ENCODE measurements at places on chromosomes 3 and 15.

- no peak for DNase-seq
Observed at GRCh38 chr15:69751566-69751965, 298.9 kb downstream of the RPLP1 start.

GRCh38 chr3:41662288-41662687 is 299.6 kb downstream of the ULK4 start:
- DNase-seq = no peak

GRCh38 chr15:78073046-78073787 is 4.3 kb downstream of the TBC1D2B start:
- DNase-seq = no peak

- DNase-seq = no peak
Observed at GRCh38 chr3:14486460-14486859, 53.7 kb downstream of the GRIP2 start.

DNA sequence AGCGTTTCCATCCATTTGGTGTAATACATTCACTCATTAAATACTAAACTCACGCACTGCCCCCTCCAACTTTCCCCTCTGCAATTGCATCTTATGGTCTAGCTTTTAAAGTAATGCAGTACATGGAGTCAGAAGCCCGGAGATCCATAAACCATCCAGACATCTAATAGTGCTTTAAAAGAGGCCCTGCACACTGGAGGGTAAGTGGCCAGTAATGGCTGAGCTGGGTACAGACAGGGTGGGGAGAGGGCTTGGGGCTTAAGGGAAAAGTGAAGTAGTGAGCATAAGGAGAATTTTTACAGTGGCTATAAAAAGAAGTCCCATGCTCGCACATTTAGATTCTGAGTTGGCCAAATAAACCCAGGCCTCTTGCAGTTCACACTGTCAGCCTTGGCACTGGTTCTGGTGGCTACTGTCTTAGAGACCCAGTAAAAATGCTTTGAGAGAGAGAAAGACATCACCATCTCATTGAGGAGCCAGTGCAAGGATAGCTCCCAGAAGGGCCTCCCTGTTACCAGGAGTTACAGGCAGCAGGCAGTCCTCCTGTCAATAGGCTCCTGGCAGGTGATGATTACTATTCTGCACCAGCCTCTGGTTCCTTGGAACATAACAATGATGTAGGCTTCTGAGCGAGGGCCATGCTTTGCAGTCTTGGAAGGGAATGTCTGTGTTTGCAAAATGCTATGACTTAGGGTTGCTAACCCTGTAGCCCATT is 112.6 kb upstream of the NEO1 start:
- DNase-seq = no peak

DNA sequence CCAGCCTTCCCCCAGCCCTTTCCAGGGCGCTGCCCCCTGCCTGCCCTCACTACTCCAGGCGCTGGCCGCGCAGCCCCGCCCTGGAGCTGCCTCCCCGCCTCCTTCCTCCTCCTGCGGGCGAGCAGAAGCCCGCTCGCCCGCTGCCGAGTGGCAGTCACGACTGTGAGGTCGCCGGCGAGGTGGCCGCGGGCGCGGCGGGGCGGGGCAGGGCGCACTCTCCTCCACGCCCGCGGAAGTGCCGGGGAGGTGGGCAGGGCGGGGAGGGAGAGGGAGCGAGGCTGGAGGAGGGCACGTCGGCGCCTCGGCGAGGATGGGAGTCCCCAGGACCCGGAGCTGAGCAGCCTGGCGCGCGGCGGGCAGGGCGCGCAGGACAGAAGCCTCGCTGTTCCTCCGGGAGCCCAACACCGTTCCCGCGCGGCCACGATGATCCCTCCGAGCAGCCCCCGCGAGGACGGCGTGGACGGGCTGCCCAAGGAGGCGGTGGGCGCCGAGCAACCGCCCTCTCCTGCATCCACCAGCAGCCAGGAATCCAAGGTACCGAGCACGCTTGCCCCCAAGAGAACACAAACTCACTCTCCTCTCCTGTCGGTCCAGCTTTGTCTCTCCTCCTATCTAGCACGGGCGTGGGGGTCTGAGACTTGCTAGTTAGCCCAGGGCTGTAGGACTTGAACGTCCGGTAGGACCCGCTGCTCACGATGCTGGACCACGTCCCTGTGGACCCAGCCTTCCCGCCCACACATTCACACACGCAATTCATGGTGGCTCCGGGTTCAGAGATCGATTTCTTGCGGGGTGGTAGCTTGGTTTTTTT is at the start of gene STAC:
TSS of gene STAC (plus strand) at position 284 of the 811 bp plus-strand sequence. CDS start at position 424, 140 bp downstream.
- DNase-seq = no peak

DNA sequence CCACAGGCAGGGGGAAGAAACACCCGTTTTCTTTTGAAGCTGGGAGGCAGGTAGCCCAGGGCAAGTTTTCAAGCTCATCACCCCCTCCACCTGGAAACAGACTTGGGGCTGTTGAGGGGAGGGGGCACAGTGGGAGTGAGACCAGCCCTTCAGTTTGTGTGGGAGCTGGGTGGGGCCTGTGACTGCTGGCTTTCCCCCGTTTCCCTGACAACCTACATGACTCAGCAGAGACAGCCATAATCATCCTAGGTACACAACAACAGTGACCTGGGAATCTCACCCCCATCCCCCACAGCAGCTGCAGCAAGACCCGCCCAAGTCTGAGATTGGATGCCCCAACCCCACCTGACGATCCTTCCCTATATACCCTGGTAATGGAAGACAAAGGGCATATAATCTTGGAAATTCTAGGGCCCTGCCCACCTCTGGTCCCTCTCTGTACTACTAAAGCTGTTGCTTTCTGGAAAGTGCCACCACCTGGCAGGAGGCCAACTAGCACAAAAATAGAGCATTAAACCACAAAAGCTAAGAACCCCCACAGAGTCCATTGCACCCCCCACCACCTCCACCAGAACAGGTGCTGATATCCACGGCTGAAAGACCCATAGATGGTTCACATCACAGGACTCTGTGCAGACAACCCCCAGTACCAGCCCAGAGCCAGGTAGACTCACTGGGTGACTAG is 422.2 kb upstream of the SGO1 start:
- no peak for DNase-seq

DNA sequence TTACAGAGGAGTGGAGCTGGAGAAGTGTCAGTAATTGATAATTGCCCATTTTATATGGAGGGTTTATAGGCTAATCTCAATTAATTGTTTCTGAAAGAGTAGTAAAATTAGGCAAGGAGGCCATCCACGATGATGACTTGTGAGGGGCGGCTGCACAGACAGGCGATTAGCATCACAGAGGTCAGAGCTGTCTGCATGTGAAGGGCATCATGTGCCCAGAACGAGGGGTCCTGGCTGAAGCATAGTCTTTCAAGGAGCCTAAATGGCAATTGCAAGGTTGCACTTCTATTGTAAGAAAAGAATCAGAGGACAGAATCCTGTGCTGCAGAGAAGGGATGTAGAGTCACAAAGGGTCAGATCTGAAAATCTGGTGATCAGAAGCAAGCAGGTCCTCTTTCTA is 196.6 kb downstream of the EBLN2 start:
- DNase-seq = no peak

DNA sequence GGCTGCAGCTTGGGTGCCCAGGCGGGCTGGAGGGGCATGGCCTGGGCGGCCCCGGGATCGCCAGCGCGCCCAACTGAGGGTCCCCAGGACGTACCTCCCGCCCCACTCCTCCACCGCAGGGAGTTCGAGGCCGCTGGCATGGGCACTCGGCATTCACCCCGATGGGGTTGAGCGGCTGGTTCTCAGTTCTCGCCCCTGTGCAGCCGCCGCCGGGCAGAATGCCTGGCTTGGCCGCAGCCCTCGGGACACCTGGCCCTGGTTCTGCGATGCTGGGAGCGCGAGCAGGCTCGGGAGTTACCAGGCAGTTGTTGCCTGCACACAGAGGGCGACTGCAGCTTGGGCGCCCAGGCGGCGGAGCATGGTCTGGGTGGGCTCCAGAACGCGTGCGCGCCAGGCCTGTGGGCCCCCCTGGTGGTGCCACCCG is 121.4 kb downstream of the LMLN start:
- DNase-seq = no peak

DNA sequence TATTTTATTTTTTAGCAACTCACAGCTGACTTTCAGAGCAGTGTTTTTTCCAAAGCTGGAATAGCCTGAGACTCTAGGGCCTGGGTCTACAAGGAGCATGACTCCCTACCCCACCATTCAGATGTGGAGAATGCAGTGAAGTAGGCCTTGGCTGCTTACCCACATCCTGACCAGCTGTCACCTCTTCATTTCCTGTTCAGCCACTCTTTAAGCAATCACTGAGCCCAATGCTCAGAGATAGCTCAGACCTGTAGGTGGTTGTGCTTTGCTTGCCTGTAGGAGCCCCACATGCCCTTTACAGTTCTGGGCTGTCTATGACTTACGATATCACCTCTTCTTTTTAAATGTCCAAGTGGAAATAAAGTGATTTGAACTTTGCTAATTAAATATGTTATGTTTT is 148.1 kb downstream of the NEK11 start:
- no peak for DNase-seq

DNA sequence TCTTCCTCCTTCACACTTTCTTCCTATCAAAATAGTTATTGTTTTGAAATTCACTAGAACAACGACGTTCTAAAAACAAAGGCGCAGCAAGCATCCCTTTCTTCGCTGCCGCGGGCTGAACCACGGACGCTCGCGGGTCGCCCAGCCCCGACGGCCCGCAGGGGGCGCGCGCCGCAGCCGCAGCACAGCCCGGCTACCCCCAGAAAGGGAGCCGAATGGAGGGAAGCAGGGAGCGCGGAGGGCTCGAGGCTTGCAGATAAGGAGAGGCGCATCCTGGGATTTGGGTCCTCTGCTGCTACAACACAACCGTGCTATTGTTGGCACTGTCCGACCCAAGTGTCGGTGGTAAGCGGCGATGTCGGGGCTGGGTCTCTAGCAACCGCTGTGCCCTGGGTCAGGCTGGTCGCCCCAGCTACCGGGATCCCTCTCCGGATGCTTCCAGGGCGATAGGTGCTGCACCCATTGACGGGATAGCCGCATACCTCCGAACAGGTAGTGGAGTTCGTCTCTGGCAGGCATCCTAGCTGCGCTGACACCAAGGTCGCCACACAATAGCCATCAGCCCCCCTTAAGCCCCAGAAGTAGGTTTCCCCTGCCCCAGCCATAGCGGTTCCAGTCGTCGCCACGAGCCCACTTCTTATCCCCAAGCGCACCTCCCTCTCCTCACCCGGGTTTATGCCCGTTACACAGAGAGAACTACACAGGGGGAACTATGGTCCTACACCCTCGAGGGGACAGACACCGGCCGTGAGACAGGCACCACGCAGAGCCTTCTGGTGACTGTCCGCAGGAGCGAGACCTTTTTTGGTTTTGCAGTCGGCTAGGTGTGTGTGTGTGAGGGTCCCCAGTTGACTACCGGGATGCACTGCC is 6.0 kb downstream of the ONECUT1 start:
- peak; percentile 41 for DNase-seq

- DNase-seq = peak; percentile 28
Observed at GRCh38 chr3:46860017-46860809, 3.0 kb downstream of the MYL3 start.

DNA sequence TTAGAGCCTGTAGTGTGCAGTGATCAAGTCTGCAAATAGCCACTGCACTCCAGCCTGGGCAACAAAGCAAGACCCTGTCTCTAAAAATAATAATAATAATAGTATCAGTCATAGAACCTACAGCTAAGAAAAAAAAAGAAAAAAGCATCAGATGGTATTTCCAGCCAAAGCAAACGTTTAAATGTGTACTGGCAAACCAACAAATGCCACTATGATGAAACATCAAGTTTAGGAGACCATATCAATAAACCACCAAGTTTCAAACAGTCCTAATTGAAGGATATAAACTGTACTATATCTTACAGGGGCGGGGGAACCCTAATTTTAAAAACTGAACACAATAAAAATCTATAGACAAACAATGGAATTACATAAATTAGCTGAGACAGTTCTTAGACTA is 6.4 kb downstream of the UBP1 start:
- no peak for DNase-seq

- no peak for DNase-seq
Observed at GRCh38 chr3:173371848-173372487, 25.6 kb upstream of the NLGN1 start.

DNA sequence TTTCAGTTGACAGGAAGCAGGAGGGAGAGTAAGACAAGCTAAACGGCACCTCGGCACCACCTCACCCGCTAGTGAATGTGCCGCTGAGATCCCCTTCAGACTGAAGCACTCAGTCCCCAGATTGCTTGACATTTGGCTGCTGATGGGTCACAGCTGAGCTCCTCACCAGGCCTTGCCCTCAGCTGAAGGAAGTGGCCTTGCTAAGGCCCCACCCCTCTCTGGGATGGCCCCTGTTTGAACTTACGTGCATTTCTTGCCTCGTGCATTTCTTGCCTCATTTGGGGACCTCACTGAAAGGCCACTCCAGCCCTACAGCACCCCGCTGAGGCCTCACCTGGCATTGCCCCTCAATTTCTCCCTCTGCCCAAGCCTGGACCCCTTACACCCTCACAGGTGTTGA is 39.8 kb downstream of the EOGT start:
- DNase-seq = no peak
